Stimulated activated memory B cell treated with anti-CD40 and anti-IgM and Interleukin-4, amounts not matched to agents 10 μg/mL and 1 μg/mL and 100 μg/mL, for 72 hours (primary cell): ENCODE measurements at places on chromosomes 2 and 18.

GRCh38 chr2:41510108-41510507 lies 537.7 kb upstream of the PKDCC start:
- ATAC-seq = no peak

GRCh38 chr2:29370173-29370572 lies 255.0 kb downstream of the CLIP4 start:
- no peak for ATAC-seq

- no peak for ATAC-seq
These were observed 86.1 kb downstream of the LPIN1 start for GRCh38 chr2:11832531-11832930.

DNA sequence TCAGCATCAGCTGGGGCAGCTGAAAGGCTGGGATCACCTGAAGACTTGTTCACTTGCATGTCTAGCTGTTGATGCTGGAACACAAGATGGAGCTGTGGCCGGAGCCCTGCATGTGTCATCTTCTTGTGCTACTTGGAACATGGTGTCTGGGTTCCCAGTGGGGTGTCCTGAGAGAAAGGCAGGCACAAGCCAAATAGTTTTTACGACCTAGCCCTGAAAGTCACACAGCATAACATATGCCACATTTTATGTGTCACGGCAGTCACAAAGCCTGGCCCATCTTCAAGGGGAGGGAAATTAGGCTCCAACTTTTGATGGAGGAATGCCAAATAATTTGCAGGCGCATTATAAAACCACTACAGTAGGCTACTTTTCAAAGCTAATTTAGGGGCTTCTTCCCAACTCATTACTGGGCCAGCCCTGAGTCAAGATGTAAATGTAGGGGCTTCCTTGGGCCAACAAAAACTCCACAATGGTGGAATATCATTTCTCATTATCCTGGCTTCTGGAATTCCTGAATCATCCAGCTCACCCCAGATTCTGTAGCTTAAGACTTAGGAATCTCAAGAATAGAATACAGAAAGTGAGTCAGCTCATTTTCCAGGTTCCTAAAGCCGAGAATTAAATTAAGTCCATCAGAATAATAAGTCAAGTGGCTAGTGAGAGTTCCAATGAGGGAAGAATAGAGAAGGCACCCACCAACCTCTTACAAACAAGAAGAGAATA lies 543.0 kb downstream of the TNS1 start:
- no peak for ATAC-seq

DNA sequence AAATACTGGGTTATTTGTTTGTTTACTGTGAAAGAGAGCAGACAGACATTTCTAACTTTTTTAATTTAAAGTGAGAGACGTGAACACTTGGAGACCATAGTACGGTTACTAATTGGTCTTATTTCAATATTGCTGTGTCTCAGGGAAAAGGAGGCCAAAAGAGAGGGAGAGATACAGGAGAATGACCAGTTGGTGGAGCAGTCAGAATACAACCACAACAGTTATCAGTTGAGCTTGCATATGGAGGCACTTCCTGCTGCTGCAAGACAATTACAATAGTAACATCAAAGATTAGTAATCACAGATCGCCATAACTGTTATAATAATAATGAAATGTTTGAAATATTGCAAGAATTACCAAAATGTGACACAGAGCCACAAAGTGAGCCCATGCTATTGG lies 58.2 kb downstream of the TWSG1 start:
- no peak for ATAC-seq

DNA sequence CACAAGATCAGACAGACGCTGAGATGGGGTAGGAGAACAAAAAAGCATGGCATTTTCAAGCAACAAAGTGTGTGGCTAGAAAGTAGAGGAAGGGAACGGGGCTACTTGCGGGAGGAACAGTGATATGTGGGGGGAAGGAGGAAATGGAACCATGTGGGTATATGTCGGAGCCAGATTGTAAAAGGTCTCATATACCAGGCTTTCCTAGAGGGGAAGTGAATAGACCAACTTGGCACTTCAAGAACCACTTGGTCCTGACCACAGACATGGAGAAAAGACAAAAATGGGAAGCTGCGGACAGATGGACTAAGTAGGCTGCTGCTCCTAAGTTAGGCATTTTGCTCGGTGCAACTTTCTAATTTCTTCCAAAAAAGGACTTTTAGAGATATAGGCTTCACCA lies 196.0 kb downstream of the DCC start:
- ATAC-seq = no peak

GRCh38 chr2:33839791-33840190 lies 240.7 kb upstream of the FAM98A start:
- ATAC-seq = no peak

GRCh38 chr18:26181343-26181826 lies 44.9 kb upstream of the TAF4B start:
- peak; percentile 36 for ATAC-seq

- no peak for ATAC-seq
These were observed 111.9 kb upstream of the LINC00305 start for GRCh38 chr18:64260810-64261209.

DNA sequence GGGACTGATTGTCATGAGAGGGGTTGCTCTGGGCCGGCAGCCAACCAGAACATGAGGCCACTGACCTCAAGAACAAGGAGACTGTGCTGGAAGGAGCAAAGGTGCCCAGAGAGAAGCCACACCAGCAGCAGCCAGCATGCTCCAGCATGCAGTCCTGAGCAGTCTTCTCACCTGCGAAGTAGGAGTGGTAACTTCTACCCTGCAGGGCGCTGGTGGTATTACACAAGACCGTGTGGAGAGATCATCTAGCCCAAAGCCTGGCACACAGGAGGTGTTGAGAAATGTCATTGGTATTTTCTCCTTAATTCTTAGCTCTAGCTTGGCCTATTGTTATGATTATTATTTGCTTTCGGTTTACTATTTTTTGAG lies 132.7 kb downstream of the TSN start:
- ATAC-seq = no peak

DNA sequence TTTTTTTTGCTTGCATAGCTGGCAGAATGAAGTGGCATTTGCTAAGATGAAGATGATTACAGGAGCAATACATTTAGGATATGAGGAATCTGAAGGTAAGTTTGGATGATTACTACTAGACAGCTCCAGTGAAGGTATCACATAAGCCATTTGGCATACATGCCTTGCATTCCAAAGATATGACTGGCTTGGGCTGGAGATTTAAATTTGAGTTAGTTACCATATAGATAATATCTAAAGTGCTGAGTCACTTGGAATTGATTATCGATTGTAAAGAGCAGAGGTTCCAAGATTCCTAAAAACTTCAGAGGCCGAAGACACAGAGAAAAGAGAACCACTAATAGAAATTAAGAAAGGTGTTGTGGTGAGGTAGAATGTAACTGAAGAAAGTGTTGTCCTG lies 1026.4 kb downstream of the DSC3 start:
- ATAC-seq = no peak

- no peak for ATAC-seq
These were observed 21.7 kb upstream of the LRRTM1 start for GRCh38 chr2:80326214-80326613.

- ATAC-seq = no peak
These were observed 64.2 kb upstream of the MYCN start for GRCh38 chr2:15875969-15876705.

- ATAC-seq = no peak
These were observed at the start of gene ZAP70 for GRCh38 chr2:97713296-97714083. Gene ZAP70, plus strand, starts transcription at chr2:97713576. Its CDS starts 10,461 bp downstream, at chr2:97724037.

GRCh38 chr18:48713309-48713708 lies 174.5 kb downstream of the CTIF start:
- ATAC-seq = no peak

GRCh38 chr18:62829936-62830335 lies 114.6 kb downstream of the PHLPP1 start:
- ATAC-seq = no peak

DNA sequence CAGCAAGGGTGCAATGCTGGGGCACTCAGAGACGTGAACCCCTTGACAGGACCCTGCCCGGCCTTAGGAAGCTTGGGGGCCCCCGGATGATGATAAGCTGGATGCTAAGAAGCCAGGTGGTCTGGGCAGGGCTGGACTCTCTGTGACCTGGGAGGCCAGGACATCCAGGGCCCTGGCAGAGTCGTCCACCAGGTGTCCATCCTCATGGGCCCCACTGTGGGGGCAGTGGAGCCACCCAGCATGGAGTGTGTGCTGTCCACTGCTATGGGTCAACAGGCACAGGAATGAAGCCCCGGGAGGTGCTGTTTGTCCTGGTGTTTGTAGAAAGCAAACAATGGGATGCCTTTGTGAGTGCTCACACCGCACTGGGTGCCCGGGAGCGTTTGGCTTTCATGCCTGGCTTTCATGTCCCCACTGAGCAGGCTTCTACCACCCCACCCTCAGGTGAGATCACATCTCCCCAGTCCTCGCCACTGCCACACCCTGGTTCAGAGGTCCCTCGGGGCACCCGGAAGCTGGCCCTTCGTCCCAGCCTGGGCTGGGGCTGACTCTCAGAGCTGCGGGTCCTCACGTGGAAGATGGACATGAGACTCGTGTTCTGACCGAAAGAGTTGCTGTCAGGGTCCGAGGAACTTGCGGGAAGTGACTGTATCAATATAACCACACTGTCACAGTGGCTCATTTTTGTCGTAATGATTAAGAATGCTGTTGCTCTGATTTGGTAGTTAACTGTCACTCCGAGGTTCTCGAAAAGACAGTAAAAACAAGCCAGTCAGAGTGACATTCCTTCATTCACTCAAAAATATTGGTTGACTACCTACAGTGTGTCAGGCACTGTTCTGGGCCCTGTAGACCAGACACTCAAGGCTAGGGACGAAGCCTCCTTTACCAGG lies 53.3 kb downstream of the INHBB start:
- no peak for ATAC-seq

DNA sequence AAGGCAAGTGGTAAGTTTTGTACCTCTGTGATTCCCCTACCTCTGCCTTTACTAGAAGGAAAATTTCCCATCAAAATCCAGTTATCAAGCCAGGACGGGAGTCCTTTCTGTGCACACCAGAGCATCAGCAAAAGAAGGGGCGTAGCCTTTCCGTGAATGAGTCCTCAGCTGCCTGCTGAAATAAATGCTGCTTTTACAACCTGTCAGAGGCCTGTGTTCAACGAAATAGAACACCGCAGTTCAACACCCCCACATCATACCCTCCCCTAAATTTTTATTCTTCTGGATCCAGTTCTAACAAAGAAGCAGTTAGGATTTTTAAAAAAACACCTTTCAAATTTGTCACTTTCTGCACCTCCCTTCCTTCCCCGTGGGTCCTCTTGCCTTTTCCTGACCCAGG lies 135.8 kb downstream of the SETBP1 start:
- ATAC-seq = no peak

- ATAC-seq = no peak
These were observed 63.3 kb upstream of the ZNF804A start for GRCh38 chr2:184534986-184535385.

DNA sequence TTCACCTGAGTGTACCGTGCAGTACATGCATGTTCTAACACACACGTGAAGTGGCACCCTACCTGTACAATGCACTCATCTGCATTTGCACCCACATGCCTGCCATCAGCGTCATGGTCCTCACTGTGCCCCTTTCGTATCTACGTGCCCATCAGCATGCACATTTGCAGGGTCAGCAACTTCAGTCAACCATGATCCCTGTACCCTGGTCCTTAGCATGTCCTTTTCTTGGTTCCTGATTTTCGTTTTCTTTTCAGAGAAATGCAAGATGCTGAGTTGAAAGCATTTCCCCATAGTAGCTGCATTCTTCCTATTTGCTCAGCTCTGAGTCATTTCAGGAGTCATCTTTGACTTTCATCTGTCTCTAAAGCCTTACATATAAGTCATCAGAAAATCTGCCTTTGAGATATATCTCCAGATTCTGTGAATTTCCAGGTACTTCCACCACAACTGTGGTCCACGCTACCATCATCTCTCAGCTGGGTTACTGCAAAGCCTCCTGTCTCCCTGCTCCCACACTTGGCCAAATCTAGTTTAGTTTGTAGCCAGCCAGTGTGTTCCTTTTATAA lies 14.7 kb upstream of the PUM2 start:
- ATAC-seq = peak; percentile 88

DNA sequence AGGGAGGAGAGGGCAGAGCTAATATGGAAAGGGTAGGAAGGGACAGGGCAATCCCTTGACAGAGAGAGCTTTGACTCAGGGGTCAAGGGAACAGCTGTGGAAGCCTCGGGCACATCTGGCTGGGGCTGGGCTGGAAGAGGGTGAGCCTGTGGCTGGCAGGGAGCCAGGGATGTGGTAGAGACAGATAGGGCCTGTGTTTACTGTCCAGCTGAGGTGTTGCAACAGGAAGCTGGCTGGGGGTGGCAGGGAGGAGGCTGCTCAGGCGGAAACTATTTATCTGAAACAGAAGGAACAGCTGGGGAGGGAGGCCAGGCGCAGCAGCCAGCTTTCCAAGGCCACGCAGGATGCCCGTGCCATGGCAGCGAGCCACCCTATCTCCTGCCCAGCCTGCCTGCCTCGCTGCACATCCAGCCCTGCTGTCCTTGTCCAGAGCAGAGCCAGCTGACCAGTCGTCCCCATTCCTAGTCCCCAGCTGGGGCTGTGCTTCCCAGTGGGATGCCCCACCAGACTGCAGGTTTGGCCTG lies 264.7 kb downstream of the CYP26B1 start:
- ATAC-seq = no peak

- ATAC-seq = no peak
These were observed 66.9 kb downstream of the AFF3 start for GRCh38 chr2:100075532-100075931.

DNA sequence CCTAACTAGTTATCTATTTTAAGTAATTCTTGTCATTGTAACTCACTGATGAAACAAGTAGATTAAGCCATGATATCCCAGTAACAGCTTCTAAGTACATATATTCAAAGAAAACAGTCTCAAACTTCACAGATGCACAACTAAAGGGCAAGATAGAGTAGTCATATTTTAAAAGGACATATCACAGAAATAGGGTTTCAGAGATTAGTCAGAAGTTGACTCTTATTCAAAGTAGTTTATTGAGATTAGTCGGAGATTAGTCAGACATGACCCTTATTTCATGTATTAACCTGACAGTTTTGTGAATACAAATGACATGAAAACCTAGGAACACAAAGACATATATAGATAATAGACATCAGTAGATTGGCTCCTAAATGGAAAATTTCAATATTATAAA lies 15.9 kb upstream of the CHAC2 start:
- ATAC-seq = peak; percentile 86

GRCh38 chr2:120590841-120591240 lies 144.8 kb upstream of the GLI2 start:
- ATAC-seq = no peak

DNA sequence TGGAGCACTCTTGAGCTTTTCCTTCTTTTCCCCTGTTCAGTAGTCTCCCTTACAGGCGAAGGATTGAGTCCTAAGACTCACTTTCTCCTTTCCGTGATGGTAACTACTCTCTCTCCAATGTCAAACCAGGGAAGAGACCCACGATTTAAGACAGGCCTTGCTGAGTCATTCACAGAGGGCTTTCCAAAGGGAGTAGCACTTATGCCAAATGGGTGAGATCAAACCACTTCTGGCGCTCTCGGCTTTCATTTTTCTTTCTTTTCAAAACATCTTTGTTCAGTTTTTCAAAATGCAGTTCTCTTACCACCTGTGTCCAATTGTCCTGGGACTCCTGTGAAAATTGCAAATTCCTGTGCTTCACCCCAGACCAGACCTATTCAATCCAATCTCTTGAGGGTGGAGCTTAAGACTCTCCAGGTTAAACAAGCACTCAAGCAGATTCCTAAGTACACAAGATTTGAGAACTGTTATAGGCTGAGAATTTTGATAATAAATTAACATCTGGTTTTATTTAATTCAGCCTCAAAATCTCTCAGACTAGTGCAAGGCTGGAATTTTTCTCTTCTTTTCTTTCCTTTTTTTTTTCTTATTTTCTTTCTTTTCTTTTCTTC lies 14.4 kb upstream of the MRPL19 start:
- ATAC-seq = no peak
